ENCODE measurements at places on chromosomes 2 and 18.
A peak's percentile ranks its signal among the peaks of the same experiment; 100 is the strongest.

DNA sequence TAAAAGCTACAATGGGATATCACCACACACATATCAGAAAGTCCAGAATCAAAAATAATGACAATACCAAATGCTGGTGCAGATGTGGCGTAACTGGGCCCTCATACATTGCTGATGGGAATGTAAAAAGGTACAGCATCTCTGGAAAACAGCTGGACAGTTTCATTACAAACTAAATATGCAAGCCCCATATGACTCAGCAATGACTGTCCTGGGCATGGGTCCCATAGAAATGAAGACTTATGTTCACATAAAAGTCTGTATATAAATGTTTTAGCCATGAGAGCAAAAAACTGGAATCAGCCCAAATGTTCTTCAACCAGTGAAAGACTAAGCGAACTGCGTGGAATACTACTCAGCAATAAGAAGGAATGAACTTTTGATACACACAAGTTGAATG lies 56.7 kb downstream of the ALPK2 start:
- no peak for DNase-seq

GRCh38 chr2:183000846-183001245 lies 37.4 kb downstream of the NCKAP1 start:
- DNase-seq, result no peak

- no peak for DNase-seq
These were observed 36.8 kb downstream of the KCTD1 start for GRCh38 chr18:26511339-26512071.

- no peak for DNase-seq
These were observed 30.2 kb downstream of the KLHL14 start for GRCh38 chr18:32742579-32742978.

- no peak for DNase-seq
These were observed 255.5 kb downstream of the RIT2 start for GRCh38 chr18:42860011-42860410.

GRCh38 chr2:567865-568638 lies 109.2 kb downstream of the TMEM18 start:
- DNase-seq, result no peak

GRCh38 chr2:160264308-160264707 lies 64.2 kb upstream of the ITGB6 start:
- DNase-seq, result no peak

DNA sequence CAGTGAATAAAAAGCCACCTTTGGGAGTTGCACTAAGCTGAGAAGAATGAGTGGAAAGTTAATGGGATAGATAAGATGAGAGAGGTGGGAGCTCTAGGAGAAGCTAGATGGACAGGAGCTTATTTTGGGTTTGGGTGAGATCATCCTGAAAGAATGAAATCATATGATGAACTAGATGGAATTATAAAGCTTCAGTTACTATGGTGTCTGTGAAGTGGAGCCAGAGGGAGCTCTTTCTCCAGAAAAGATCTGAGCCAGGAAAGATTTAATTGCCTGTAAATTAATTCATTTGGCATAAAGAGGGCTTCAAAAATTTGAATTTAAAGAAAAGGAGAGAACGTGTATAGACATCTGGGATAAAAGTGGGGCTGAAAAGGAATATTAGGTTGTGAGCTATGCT lies 10.3 kb downstream of the DNAH6 start:
- DNase-seq, result no peak

DNA sequence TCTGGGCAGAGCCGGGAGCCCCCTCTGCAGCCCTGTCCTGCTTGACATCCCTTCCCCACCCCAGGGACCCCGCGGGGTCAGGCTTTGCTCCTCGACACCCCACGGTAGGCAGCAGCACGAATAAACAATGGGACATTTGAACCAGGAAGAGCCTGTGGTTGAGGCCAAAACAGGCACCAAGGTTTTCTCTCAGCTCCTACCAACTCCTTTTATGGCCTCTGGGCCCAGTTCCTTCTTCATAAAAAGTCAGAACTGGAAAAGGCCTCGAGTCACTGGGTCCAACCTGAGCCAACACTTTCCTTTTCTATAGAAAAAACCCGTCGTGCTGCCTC lies 20.6 kb downstream of the TEX44 start:
- DNase-seq, result no peak

- no peak for DNase-seq
These were observed 2.1 kb upstream of the STK17B start for GRCh38 chr2:196173505-196173904.

DNA sequence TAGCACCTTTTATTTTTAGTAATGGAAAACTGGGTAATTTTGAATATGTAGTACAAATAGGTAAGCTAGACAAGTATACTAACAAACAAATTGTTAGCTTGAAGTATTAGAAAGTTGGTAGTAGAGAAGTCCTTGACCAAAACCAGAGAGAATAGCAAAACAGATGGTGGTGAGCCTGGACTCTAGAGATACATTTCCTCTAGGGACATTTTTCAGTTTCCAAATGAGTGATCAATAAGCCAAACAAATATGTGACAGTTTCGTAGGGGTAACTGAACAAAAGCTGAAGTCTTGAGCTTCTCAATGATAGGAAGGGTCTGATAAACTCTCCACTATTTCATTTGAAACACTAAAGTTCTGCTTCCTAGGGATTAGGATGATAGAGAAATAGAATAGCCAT lies 692.0 kb upstream of the FAM98A start:
- DNase-seq, result no peak

GRCh38 chr2:64727013-64727767 lies 73.5 kb upstream of the SERTAD2 start:
- DNase-seq, result no peak

GRCh38 chr2:926259-926793 lies 24.3 kb upstream of the SNTG2 start:
- no peak for DNase-seq

DNA sequence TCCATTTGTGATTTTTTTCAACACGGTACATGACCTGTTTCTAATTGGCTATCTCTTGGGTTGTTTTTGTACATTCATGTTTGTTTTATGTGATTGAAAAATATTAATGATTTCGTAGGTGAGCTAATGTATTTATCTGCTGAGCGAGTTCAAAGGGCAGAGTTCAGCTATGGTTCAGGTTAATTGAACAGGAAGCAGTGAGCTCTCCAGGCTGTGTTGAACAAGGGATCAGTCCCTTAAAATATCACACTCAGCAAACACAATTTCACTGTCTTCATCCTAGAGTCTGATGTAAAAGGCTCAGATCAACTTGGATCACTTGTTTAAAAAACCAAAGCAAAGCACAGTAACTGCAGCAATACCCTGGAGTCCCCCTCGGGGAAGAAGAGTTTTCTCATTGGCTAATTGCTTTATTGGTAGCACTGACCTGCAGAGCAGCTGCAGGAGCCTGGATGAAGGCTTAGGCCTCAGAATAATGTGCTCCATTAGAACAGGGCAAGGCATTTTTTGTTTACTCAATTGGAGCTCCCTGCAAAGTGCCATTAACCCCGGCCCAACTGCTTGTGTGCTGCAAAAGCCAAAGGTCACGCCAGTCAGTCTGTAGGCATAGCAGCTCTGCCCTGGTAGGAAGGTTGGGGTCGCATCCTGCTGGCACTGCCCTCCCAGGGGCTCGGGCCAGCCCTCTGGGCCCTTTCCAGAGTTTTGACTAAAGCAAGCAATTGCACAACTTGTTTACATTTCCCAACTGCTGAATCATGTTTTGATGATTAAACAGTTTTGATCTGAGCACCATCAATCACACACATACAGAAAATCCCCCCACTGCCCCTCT lies 10.5 kb downstream of the ONECUT2 start:
- DNase-seq, result peak; percentile 34

- DNase-seq, result no peak
These were observed 257.0 kb upstream of the RAB6C start for GRCh38 chr2:129722306-129723019.

GRCh38 chr2:160697817-160698216 lies 204.2 kb upstream of the RBMS1 start:
- DNase-seq, result no peak

DNA sequence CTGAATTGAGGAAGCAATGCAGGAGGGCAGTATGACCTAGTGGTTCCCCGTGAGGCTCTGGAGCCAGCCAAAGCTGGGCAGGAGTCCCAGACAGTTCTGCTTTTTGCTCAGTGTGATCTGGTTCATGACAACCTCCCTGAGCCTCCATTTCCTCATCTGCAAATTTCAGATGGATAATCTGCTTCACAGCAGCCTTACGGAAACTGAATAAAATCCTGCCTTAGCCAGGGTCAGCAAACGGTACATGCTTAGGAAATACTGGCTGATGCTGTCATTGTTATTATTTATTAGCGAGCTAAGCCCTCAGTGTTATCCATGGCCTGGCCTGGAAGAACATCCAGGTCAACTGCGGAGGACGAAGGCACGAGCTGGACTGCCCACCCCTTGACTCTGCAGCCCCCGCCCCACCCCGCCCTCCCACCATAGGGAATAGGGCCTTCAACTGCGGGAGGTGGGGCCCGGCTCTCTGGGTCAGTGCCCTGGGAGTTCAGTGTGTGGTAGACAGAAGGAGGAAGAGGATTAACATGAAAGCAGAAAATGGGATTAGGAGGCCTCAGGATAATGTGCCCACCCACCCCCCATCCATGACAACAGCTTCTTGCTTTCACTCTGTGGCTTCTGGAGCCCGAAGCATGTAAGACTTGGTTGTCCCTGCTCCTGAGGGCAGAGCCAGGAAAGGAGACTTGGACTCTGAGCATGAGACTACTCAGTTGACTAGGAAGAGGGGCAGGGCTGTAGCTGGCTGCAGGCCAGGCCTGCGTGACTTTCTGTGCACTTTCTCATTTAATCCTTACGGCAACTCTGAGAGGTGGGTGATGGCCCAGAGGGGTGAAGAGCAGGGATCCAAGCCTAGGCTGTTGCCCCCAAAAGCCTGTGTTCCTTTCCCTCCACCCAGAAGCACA lies 13.1 kb downstream of the PKDCC start:
- no peak for DNase-seq

DNA sequence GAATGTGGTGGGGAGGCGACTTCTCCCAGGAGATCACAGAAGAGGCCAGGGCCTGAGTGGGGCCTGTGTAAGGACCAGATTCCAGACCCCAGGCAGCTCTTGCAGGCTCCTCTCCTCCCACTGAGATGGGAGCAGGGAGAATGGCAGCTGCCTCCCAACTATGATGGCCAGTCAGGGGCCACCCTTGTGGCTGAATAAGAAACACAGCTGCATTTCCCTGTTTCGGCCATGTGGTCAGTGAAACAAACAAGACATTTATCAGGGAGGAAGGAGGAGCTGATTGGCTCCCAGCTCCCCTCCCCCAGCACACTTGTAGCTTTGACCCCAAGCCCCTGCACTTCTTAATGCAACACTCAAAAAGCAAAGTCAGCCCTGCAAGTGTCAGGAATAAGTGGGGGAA lies 143.5 kb downstream of the CELF4 start:
- no peak for DNase-seq

DNA sequence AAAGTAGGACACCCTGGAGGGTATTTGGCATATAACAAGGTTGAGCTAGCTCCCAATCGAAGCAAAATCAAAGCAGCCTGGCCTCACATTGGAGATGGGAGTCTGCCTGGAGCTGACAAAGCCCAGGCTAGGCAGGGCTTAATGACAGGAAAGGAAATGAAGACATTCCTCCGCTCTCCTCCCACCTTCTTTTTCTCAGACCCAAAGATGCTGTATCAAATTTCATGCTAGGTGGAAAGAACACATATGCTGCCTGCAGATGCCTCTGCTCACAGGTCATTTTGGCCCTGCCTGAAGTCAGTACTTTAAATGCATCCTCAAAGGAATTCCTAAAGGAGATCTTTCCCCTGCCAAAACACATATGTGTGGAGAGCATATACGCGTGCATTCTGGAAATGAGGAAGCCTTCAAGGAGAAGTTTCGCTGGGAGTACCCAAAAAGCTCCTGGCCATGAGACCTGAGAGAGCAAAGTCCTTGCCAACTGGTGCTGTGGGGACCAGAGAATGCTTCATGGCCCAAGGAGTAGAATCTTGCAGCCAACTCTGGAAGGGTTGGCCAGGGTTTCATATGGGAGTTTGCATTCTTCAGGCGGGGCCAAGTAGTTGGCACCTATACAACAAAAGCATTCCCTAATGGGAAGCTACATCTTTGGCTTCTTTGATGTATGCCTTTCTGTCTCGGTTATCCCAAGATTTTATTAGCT lies 88.0 kb downstream of the AQP4 start:
- DNase-seq, result no peak

DNA sequence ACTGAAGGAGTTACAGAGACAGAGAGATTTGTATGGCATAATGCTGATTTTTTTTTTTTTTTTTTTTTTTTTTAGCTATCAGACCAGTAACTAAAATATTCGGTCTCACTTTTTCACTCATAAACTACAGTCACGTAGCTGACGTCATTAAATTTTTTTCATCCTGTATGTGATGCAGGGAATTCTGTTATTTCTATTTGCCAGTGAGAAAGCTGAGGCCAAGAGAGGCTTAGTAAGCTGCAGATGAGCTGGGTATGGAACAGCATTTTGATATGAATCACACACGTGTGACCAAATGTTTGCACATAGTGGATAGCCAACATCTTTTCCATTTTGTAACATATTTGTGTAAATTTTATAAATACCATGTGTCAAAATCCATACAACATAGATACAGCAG lies 79.1 kb upstream of the EPB41L3 start:
- DNase-seq, result no peak

DNA sequence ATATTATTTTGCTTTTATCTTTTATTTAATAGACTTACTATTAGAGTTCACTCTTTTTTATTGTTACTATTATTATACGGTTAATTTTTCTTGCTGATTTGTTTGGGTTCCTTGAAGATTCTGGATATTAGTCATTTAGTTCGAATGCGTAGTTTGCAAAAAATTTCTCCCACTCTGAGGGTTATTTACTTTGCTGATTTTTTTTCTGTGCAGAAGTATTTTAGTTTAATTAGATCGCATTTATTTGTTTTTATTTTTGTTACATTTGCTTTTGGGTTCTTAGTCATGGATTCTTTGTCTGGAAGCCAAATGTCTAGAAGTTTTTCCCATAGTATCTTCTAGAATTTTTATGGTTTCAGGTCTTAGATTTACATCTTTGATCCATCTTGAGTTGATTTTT lies 585.2 kb downstream of the CPS1 start:
- DNase-seq, result no peak

- no peak for DNase-seq
These were observed 129.5 kb downstream of the NDUFA10 start for GRCh38 chr2:239895669-239896068.

DNA sequence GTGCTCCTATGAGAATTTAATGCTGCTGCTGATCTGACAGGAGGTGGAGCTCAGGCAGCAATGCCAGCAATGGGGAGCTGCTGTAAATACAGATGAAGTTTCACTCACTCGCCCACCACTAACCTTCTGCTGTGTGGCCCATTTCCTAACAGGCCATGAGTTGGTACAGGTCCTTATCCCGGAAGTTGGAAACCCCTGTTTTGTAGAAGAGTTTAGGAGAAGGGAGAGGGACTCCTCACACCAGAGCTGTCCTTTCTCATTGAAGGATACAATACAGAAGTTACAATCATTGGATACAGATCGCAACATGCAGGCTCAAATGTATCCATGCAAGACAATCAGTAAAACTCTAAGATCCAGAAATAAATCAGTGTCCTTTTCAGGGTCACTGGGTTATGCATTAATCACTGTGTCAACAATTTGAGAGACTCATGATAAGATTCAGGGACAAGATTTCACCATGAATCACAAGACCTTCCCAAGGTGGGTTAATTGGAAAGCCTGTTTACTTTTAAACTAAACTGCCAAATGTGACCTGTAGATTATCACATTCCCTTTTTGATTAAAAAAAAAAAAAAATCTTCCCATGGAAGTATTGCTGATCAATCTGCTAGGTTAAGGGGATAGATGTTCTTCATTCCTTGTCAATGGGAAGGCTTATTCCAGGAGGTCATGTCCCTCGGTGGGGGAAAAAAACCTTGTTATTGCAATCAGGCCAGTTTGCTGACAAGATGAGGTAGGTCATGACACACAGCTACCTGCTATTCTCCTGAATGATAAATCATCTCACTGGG lies 97.2 kb downstream of the SP100 start:
- DNase-seq, result no peak
